CD8-positive, alpha-beta memory T cell (primary cell): ENCODE measurements at places on chromosomes 16 and 17. TPM values are rescaled to one million over a fixed set of nuclear protein-coding genes. Genes with fewer than 3 reads are reported as not detected.

DNA sequence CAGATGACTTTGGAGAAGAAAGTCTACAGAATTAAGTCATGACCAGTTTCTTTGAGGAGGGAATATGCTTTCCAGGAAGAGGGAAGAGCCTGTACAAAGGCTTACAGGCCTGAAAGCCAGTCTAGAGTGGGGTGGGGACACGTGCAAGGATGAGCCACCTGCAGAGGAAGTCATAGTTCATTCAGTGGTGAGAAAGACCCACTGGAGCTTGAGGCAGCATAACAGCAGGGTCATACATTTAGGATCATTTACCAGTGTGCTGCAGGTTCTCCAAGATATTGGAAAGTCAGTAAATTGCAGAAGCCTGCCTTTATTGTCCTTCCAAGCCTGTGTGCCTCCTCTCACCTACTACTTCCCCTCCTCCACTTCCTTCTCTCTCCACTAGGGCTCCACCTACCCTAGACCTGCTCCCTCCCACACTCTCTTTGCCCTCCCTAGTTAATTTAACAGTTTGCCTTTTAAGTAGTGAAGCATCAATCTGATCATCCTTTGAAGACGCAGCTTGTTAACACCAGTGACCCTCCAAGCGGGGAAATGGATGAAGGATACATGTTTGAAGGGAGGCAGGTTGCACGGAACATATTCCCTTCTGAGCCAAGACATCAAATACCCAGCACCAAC is 40.2 kb downstream of the CDRT15 start:
- no peak for DNase-seq
- no peaks in the 10 kb centered on the region for H3K36me3 ChIP-seq
- H3K27me3 ChIP-seq, result no peaks in the 10 kb centered on the region
- peak overlapping the region; percentile 30 for H3K4me3 ChIP-seq

The MMP15 gene
- total RNA-seq, result 1.1 TPM

- no peak overlapping the region for H3K27ac ChIP-seq
- H3K4me1 ChIP-seq, result no peaks in the 10 kb centered on the region
- DNase-seq, result no peak
These were observed 15.1 kb downstream of the SAMD14 start for GRCh38 chr17:50114849-50115357.

The CFAP119 gene
- 6.9 TPM for total RNA-seq

The KPNB1 gene
- total RNA-seq, result 915 TPM
